ENCODE measurements at places on chromosomes 7 and 10.

- no peak for DNase-seq
Observed at GRCh38 chr7:27031289-27032172, 64.3 kb downstream of the HOXA1 start.

DNA sequence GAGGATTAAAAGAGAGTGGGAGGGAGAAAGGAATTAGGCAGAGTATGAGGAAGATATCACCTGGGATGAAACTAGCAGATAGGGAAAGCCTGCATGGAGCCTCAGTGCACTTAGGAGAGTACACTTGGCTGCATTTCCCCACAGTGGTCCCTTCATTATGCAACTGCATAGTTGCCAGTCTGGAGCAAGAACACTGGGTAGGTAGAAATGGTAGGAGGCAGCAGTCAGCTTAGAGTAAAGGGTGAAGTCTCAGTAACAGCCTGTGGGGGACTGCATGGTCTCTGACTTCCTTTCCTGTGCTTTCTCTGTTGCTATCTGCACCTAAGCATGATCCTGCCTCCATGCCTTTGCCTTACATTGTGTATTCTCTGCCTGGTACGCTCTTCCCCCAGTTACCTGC lies 14.0 kb upstream of the PCGF5 start:
- no peak for DNase-seq

GRCh38 chr7:1054861-1055450 lies 10.6 kb downstream of the GPR146 start:
- peak; percentile 32 for DNase-seq

GRCh38 chr10:94035982-94036765 lies 42.4 kb downstream of the PLCE1 start:
- no peak for DNase-seq

DNA sequence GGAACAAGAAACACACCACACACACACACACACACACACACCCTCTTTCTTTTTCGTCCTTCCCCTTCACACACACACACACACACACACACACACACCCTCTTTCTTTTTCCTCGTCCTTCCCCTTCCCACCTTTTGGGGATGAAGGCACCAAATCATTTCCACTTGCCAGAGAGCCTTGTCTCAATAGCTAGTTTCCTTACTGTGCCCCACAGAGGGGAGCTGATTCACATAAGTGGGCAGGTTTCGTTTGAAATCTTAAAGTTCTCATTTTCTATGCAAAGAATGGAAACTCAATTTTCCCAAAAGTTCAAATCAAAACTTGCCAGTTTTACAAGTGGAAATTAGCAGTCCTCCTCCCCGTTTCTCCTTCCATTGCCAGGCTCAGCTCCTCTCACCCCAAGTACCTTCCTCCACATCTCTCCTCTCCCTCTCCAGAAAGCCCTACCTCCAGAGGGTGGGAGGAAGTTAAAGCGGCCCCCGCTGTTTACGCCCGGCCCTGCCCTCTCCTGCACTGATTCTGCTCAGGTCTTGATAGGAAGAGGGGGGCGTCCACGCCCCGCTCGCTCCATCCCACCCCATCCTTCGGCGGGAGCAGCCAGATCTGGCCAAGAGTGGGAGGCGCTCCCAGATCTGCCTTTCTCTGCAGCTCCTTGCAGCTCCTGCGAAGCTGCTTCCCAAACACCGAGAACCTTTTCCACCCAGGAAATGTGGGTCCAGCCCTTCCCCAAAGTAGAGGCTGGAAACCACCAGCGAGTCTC lies 1.3 kb downstream of the CTTNBP2 start:
- peak; percentile 67 for DNase-seq

- DNase-seq: no peak
Observed at GRCh38 chr10:56319386-56319785, 41.7 kb downstream of the ZWINT start.

DNA sequence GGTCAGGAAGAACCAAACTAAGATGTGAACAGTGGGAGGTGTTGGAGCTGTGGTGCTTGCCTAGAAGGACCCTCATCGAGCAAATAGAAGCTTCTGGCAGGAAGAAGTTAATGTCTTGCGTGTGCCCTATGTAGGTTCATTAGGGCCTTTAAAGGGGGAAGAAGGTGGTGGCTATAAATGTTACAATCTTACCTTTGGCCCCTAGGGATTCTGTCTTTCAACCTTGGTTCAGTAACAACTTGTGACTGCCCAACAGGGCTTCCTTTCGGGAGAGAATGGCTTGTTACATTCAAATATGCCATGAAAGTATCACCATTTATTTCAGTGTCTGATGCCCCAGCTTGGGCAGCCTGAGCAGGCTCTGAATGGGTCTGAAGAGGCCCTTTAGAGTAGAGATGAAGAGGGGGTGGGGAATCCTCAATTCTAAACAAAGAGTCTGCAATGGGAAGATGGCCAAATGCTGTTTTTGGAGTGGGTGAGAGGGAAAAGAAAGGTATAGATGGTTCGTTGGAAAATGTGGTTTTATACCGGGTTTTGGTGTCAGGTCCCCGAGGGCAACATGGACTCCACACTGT lies 108.0 kb downstream of the TCF7L2 start:
- DNase-seq: no peak

All from occipital lobe (tissue), 3 donors.